Cerebellar nuclear complex (tissue), 1 donor: ENCODE measurements at places on chromosomes 16 and 17.
A peak's percentile ranks its signal among the peaks of the same experiment; 100 is the strongest.

DNA sequence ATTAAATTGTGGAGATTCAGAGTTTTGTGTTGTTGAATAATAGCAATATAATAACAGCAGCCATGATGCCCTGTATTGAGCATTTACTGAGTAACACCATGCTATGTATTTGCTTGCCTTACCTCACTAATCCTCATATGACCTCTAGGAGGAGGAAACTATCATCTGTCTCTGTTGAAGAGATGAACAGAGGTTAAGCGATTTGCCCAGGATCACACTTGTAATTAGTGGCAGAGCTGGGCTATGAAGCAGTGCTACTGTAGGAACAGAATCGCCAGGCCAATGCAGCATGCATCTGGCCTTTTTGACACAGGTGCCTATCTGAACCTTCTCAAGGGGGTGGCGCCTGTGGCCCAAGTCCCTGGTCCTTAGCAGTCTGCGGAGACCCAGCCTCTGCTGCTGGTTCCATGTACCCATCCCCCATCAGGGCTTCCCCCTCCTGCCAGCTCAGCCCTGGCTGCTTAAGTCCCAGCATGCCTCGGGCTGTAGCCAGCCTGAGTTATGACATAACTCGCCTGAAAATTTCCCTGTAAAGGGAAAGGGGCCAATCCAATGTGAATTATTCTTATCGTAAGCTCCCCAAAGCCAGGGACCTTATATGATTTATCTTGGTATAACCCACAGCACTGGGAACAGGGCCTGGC, 50.4 kb upstream of the HS3ST2 start:
- no peak for DNase-seq

- no peak for DNase-seq
Measured at GRCh38 chr17:29583324-29584248, 5.9 kb downstream of the GIT1 start.

DNA sequence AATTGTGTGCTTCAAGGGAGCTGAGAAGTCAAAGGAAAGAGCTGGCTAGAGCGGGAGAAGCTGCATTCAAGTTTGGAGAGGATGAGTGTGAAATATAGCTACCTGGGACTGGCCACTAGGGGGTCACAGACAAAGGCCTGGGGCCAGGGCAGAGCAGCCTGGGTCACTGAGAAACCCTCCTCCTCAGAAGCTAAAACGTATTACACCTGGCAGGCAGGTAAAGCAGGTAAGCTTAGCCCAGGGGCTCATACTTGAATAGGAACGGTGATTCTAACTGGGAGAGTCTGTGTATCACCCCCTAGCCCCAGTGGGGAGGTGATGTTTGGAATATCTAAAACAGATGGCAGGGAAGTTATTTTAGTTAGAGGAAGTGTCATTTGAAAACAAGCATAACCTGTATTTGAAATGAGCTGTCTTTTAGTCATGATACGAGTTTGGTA, 6.8 kb downstream of the KRT37 start:
- DNase-seq, result no peak

DNA sequence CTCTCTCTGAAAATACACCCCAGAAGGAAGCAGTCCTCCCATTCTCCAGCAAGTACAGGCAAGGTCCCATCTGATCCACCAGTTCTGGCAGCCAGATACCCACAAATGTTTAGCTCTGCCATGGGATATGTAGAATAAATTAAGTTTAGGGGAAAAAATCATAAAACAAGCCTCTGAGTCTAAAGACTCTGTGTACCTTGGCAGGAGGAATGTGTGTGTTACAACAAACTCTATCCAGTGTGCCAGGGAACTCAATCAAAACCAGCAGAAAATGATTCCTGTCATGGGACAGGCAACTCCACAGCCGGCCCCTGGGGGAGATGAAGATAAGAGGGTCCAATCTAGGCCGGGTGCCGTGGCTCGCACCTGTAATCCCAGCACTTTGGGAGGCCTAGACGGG, 73.4 kb downstream of the MRM3 start:
- DNase-seq, result no peak

- no peak for DNase-seq
Measured at GRCh38 chr17:18960803-18961511, 9.0 kb downstream of the SLC5A10 start.

- DNase-seq, result no peak
Measured at GRCh38 chr16:82544378-82545160, 82.2 kb upstream of the CDH13 start.

DNA sequence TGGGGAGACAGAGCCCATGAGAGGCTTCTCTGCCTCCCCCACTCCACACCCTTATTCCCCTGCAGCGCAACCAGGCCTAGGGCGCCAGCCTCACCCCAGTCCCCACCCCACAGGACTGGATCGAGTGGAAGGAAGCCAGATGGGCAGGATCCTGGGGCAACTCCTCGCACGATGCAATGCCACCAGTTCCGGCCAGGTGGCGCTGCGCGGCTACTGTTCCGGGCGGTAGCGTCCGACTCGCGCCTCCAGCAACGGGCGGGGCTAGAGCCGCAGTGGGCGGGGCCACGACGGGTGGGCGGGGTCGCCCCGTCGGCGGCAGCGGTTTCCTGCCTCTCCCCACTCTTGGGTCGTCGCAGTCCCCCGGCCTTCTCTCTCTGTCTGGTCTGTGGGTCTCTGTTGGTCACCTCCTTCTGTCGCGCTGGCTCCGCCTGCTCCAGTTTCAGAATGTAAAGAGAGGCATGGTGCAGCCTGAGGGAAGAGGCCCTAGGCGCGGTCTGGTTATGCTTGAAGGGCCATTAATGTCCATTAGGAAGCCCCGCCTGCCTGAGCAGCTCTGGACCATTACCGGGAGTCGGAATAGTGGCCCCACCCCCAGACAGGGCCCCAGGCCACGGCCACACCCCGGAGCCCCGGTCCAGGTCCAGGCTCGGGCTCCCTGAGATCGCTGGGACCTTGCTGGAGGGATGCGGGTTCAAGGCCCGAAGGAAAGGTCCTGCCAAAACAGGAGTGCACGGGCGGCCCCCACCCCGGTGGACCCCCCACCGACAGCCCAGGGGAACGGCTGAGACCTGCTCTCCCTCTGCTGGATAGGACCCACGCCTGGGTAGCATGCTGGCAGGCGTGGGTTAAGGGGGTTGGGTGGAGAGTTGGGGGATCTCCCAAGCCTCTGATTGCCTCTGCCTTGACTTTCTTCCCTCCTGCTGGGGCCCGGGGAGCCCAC, 3.3 kb upstream of the NHERF2 start:
- DNase-seq, result peak; percentile 74

GRCh38 chr16:58843675-58844074, 109.6 kb upstream of the GOT2 start:
- DNase-seq, result no peak

DNA sequence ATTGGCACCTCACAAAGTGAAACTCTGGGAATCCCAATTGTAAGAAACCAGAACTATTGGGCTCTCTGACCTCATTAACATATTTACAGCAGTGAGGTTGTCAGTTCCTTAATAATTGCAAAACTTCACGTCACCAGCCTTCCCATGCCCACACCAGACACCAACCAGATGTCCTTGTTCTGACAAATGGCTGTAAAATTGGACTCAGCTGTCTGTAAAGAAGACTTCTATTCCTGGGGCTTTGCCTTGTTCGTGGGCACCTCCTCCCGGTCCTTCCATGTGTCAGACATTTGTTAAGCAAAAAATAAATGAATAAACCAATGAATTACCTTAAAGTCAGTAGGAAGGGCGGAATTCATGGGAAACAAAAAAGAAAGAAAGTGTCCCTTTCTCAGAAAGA, 284.3 kb upstream of the CDH11 start:
- DNase-seq, result no peak

GRCh38 chr17:82301916-82302567, 15.4 kb downstream of the CD7 start:
- no peak for DNase-seq

GRCh38 chr17:27817731-27818130, 17.4 kb upstream of the NOS2 start:
- no peak for DNase-seq

GRCh38 chr16:1907226-1907860, 10.9 kb downstream of the HS3ST6 start:
- DNase-seq, result no peak

DNA sequence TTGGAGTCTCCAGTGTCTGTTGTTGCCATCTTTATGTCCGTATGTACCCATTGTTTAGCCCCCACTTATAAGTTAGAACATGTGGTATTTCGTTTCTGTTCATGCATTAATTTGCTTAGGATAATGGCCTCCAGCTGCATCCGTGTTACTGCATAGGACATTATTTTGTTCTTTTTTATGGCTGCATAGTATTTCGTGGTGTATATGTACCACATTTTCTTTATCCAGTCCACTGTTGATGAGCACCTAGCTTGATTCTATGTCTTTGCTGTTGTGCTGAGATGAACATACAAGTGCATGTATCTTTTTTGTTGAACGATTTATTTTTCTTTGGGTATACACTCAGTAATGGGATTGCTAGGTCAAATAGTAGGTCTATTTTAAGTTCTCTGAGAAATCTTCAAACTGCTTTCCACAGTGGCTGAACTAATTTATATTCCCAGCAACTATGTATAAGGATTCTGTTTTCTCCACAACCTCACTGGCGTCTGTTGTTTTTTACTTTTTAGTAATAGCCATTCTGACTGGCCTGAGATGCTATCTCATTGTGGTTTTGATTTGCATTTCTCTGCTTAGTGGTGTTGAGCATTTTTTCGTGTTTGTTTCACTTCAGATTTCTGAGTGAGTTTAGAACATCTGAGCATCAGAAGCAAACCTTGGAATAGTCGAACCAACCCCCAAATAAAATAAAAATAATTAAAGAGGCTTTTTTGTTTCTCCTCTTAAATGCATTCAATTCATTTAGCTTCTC, 304.7 kb downstream of the ZFHX3 start:
- no peak for DNase-seq

GRCh38 chr17:8693328-8693727, 51.3 kb downstream of the CCDC42 start:
- DNase-seq, result no peak

DNA sequence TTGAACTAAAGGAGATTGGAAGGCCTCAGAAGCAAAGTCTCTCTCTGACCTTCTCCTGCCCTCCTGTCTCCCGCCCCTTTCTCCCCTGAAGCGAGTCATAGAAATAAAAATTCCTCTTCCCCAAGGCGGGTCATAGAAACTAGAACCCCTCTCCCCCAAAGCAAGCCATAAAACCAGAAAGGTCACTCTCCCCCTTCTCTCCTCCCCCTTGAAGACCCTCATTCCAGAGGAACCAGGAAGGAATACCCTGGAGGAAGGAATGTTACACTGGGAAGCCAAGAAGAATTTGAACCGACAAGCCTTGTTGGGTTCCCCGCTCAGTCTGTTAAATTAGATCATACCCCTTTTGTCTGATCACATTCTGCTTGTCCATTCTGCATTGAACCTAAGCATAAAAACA, 2.7 kb upstream of the GJC1 start:
- DNase-seq, result no peak

DNA sequence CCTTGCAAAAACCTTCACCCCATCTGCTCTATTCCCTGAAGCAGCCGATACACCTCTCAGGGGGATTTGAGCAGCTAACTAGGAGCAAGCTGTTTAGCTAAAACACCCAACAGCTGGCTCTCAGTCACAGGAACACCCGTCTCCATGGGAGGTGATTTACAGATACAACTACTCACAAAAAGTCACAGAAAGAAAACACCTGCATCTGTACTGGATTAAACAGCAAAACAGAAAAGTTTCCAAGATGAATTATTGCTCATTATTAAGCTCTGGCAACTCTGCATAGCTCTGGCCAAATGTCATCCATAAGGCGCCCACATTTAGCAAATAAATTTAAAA, 22.3 kb downstream of the GJC1 start:
- DNase-seq, result no peak

- DNase-seq, result no peak
Measured at GRCh38 chr17:14209215-14209614, 27.4 kb downstream of the CDRT15 start.

- no peak for DNase-seq
Measured at GRCh38 chr17:65723431-65724151, 162.1 kb upstream of the AXIN2 start.
